ENCODE measurements at places on chromosomes 6 and 20.

- DNase-seq: no peak
Measured at GRCh38 chr20:25313593-25313992, 65.7 kb downstream of the PYGB start.

DNA sequence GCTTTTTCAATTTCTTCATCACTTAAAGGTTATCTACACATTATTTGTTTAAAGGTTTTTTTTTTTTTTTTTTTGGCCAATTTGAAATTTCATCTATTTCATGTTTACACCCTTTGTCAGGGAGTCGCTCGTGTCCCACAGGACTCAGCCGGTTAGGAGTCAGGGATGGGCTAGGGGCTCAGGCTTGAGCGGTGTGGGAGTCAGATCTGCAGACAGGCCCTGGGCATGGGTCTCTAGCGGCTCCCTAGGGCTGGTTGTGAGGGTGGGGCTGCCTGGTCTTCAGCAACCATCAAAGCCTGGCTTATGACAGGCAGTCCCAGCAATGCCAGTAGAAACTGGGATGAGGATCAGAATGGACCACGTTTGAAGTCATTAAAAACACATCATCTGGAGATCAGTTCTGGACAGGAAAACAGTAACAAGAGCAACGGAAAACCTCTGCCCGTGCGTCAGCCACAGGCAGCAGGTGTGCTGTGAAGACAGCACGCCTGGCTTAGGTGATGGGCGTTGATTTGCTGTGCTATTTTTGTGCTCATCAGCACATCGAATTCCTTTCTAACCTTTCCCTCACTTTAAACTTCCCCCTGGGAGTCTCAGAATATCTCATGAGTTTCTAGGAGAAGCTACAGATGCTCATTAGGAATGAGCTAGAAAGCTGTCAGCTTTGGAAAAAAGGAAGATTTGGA lies 91.3 kb upstream of the MPC1 start:
- DNase-seq: no peak

GRCh38 chr20:8434326-8434876 lies 302.3 kb downstream of the PLCB1 start:
- DNase-seq: no peak

DNA sequence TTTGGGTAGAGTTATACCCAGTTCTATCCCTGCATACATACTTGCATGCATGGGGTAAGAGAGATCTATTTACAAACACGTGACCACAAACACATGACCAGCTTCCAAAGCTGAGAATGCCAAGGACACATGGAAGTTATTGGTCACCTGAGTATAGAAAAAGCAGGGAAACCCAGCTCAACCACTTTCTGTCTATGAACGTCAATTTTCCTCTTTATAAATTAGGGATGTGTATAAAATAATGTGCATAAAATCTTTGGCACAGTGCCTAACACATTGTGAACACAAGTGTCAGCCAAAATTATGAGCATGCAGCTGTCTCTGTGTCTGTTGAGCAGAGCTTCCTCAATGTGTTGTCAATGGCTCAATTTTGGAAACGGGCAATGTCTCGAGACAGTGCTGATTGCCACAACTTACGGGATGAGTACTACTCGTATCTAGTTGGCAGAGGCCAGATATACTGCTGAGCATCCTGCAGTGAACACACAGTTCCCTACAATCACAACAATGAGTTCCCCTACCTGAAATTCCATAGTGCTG lies 44.9 kb downstream of the TPD52L1 start:
- DNase-seq: no peak

GRCh38 chr6:10582774-10583508 lies 61.8 kb downstream of the GCNT2 start:
- no peak for DNase-seq

DNA sequence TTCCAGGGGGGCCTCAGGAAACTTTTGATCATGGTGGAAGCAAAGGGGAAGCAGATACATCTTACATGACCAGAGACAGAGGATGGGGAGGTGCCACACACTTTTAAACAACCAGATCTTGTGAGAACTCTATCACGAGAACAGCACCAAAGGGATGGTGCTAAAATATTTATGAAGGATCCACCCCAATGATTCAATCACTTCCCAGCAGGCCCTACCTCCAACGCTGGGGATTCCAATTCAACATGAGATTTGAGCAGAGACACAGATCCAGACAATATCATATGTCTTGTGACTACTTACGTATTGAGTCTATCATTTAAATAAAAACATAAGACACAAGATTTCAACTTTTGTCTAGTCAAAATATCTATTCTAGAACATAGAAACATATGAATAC lies 351.9 kb downstream of the EPM2A start:
- DNase-seq: no peak

- no peak for DNase-seq
Measured at GRCh38 chr6:35046862-35047261, 94.3 kb downstream of the TCP11 start.

DNA sequence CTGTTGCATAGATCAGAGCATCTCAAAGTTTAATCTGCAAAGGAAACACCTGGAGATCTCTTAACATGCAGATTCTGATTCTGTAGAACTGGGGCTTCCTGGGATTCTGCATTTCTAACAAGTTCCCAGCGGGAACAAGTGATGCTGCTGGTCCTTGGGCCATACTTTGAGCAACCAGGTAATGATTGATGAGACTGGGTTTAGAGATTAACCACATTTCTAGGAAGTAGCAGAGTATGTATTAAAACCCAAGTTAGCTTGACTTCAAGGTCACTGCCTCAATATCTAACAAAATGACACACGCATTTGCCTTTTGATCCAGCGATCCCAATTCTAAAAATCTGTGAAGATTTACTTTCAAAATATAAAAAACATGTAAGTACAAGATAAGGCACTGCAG lies 83.0 kb upstream of the DTNBP1 start:
- DNase-seq: no peak

DNA sequence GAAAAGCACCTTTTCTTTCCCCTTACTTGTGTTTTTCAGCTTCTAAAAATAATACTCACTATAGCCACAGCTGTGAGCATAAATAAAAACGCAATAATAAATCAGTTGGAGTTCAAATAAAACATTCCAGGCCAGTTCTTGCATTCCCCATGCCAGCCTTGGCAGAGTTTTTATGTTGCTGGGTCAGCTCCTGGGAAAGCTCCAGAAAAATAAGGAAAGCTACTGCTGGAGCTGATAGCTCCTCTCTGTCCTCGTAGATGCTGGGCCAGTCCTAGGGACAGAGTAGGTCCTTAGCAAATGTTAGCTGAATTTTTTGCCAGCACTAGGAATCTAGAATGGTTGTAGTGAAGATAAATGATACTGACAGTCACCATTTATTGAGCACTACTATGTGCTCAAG lies 389.0 kb upstream of the SYNCRIP start:
- DNase-seq: no peak

- no peak for DNase-seq
Measured at GRCh38 chr6:6697620-6698019, 109.1 kb downstream of the LY86 start.

DNA sequence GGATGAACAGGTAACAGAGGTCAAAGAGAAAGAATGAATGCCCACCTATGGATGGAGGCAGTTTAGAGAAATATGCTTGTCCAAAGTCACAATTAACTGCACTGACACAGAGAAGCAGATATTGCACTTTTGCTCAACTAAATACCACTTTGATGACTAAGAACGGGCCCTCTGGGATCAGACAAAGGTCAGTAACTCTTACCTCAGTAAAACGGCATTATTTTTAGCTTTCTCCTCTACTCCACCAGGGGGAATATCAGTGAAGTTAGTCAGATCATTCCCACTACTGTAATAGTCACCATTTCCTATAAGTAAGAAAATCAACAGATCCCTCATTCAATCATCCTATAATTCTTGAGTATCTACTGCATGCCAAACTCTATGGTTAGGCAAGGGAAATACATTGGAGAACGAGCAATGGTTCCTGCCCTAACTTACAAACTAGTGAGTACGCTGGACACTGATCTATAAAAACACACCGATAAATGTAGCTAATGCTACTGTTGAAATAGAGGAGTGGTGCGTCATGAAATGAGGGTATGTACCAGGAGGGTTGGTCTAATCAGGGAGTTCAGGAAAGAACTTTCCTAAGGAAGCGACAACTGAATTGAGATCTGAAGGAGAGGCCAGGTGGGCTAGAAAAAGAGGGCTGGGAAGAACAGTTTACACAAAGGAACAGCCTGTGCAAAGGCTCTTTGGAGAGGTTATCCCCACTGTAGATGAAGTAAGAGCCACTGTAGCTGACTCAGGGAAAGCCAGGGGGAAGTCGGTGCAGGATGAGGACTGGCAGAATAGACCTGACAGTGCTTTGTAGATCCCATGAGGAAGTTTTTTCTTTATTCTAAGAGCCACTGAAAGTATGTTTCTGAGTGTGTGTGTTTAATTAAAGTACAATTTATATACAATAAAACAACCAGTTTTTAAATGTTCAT lies 9.2 kb downstream of the ECI2 start:
- peak; percentile 67 for DNase-seq

GRCh38 chr20:10249048-10249770 lies 30.6 kb downstream of the SNAP25 start:
- DNase-seq: no peak

- DNase-seq: no peak
Measured at GRCh38 chr20:507761-508332, 35.7 kb downstream of the CSNK2A1 start.

GRCh38 chr6:115612796-115613479 lies 447.8 kb downstream of the FRK start:
- DNase-seq: no peak

GRCh38 chr6:143169440-143169839 lies 108.8 kb downstream of the AIG1 start:
- no peak for DNase-seq

- peak; percentile 34 for DNase-seq
Measured at GRCh38 chr6:73732845-73733675, 37.1 kb downstream of the CD109 start.

GRCh38 chr20:57866250-57867106 lies 156.7 kb upstream of the PMEPA1 start:
- DNase-seq: no peak

GRCh38 chr6:69771158-69771906 lies 25.5 kb downstream of the LMBRD1 start:
- DNase-seq: no peak

DNA sequence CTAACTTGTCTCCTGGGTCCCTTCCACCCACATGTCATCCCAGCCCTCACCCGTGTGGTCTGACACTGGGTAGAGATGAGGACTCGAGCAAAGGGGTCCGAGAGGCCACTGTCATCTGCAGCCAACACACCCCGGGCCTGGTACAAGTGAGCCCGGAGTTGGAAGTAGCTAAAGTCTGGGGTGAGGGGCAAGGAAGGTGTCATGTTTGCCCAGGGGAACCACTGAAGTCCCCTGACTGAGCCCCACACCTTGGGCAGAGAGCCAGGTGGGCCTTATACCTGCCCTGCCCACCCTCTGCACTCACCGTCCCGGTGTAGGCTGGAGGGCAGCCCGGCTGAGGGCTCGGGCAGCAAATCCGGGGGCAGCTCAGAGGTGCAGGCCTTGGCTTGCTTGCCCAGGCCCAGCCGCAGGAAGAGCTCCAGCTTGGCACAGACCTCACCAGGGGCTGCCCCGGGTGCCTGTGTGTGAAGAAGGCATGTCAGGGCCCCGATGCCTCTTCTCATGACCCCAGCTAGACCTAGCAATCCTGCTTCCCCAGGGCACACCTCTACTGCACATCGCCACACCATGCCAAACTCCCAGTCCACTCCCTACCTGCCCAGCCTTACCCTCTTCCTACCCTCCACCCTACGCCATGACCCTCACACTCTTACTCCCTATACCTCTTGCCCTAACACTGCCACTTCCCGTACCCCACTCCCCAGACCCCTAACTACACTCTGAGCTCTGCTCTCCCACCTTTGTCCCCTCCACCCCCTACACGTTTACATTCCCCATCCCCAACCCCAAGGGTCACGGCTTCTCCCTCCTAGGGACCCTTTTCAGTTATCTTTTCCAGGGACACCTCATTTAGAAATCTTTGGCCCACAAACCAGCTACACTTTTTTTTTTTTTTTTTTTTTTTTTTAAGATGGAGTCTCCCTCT lies 31.7 kb upstream of the SPAG4 start:
- DNase-seq: no peak

DNA sequence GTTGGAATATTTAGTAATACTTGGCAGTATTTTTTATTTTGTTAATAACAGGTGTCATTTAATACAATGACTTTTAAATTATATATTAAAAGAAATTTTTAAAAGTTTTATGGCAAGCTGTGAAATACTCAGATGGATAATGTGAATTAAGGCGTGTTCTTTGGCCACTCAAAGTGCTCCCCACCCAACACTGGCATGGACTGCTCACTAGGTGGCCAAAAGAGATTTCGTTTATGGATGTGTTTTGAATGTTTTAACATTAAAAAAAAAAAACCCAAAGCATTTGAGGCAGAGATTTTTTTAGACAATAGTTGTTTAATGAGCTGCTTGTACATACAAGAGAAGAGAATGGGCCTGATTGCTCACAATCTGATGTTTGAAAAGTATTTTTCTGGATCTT lies 86.5 kb downstream of the QKI start:
- DNase-seq: no peak

DNA sequence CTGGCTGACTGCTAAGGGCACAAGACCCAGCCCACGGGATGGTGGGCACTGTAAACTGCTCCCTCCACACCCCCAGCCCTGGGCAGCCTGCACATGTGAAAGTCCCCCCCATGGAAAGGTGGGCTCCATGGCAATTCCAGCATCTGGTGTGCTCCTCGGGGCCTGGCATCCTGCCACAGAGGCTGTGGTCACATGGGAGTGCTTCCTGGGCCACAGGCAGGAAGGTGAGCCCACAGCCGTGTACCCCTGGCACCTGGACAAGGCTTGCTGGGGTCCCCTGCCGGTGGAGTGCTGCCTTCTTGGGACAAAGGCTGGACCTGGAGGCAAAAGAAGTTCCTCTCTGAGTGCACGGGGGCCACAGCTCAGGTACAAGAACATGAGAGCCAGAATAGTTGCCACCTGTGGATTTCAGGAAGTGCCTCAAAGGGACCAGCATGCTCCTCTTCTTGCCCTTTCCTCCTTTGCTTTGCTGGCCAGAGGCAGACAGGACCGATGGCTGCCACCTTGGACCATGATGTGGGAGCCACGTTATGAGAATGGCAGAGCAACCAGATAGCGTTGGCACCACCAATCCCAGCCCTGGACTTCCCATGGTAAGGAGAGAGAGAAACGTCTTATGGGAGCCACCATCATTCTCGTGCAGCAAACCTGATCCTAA lies 120.2 kb upstream of the MLN start:
- DNase-seq: no peak

- no peak for DNase-seq
Measured at GRCh38 chr20:4978050-4978918, 23.0 kb downstream of the SLC23A2 start.

DNA sequence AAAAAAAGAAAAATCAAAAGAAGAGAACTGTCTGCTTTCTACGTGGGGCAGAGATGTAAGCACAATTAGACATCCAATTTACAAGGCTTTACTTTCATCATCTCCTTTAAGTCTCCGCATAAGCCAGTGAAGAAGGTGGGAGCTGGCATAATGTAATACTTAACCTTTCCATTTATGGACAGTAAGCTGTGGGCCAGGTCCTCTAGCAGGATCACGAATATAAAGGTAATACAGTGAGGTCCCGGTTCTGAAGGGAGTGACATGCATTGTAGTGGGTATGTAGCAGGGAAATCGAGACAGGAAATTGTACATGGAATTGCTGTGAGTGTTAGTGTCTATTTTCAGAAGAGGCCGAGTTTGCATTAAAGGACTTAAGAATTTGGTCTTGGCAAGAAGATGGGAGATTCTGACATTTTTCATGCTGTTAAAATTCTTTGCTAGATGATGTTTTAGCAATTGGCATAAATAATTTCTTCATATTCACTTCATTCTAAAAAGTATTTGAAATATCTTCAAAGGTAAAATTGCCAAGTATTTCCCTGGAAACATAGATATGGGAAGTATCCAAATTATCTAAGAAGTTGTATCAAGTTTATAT lies 20.4 kb upstream of the POPDC3 start:
- no peak for DNase-seq

All from fibroblast of skin of left biceps (primary cell).